ENCODE measurements at places on chromosomes 4 and X. TPM values are rescaled to one million over a fixed set of nuclear protein-coding genes. Genes with fewer than 3 reads are reported as not detected.

N4BP2 gene
- total RNA-seq: 2.5 TPM

L1CAM gene
- total RNA-seq: 3.7 TPM

YTHDC1 gene
- total RNA-seq: 39.9 TPM

CT45A5 gene
- total RNA-seq: not detected

FABP2 gene
- under 0.01 TPM for total RNA-seq

SSX4 gene
- not detected for total RNA-seq

CXCL1 gene
- total RNA-seq: 80.9 TPM

Data from regular cardiac myocyte (primary cell).